ENCODE measurements at places on chromosomes 3 and 15.

DNA sequence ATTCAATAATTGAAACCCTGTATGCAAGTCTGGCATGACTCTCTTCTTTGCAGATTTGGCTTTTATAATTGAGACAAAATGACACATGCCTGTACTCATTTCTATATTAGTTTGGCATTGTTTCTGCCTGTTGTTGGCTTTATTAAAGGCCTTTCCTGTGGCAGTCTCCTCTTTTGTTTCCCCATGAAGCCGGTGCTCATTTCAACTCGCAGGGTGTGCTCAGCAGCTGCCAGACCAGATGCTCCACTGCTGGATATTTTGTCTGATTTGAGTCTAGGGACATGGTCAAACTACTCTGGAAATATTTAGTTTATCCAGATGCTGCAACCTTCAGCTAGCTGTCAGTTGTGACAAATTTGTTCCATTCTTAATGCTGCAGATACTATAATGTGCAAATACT lies 445.3 kb downstream of the NAALADL2 start:
- DNase-seq: no peak

- no peak for DNase-seq
These were observed 16.6 kb downstream of the CCDC33 start for GRCh38 chr15:74252721-74253120.

- DNase-seq: peak; percentile 87
These were observed 304.6 kb downstream of the RPLP1 start for GRCh38 chr15:69757186-69757585.

DNA sequence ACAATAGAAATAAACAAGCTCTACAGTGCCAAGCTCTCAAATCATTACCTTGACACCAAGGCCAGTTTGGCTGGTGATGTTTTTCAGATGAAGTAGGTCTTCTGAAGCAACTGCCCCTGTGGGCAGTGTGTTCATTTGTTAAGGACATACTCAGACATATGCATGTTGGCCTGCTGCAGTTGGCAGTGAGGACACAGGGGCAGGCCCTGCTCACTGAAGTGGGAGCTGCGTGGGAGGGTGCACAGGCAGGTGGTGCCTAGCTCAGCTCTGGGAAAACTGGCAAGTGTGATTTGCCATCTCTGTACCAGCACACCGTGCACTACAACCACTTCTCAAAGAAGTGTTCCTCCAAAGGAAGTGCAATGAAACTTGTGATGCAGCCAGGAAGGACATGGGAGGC lies 28.5 kb upstream of the SNRK start:
- no peak for DNase-seq

- DNase-seq: no peak
These were observed 22.6 kb downstream of the ALPK3 start for GRCh38 chr15:84839714-84840113.

DNA sequence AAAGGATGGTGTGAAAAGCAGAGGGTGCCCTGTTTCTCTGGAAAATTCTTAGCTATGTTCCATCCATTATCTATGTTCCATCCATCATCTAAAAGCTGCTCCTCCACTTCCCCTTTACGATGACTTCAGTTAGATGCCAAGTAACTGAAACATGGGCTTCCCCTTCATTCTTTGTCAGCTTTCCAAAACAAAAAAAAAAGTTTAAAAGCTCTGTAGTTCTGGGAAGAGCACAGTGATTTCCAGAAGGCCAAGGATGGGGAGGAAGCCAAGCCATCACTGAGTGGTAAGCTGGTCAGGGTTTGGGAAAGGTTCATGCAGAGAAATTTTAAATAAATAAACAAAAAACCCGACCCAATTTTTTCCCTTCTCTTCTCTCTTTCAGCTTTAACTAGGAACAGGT lies 111.5 kb downstream of the CFAP44 start:
- DNase-seq: no peak

DNA sequence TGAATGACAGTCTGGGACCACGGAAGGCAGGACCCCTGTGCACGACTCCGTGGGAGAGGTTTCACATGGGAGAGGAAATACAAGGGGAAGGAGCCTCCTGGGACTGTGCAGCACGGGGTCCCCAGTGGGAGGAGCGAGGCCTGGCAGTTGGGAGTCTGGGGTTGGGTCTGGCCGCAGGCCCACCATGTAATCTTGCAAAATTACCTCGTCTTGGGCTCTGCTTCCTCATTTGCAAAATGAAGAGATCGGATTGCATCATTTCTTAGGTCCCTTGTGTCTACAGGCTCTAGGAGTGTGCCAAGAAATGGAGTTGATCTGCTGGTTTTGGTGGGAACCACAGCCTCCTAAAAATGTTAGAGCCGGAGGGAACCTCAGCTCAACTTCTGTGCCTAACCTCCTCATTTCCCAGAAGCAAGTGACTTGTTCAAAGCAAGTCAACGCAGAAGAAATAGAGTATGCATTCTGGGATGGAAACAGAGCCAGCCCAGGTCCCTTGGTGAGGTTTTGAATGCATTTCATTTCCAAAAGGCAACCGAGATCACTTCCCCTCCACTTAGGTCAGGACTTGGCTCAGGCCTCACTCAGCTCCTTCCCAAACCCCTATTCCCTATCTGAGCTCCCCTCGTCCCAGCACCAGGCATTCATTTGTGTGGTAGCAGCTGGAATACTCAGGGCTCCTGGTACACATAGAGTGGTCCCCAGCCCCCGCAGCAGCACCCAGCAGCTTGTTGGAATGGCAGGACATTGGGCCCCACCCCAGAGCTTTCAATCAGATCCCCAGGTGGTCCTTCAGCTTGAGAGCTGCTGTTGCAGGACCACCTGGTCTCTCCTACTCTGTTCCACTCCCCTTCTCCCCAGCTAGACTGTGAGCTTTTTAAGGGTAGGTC lies 267.7 kb downstream of the XXYLT1 start:
- no peak for DNase-seq

GRCh38 chr15:64233299-64233698 lies 70.5 kb upstream of the PPIB start:
- no peak for DNase-seq

DNA sequence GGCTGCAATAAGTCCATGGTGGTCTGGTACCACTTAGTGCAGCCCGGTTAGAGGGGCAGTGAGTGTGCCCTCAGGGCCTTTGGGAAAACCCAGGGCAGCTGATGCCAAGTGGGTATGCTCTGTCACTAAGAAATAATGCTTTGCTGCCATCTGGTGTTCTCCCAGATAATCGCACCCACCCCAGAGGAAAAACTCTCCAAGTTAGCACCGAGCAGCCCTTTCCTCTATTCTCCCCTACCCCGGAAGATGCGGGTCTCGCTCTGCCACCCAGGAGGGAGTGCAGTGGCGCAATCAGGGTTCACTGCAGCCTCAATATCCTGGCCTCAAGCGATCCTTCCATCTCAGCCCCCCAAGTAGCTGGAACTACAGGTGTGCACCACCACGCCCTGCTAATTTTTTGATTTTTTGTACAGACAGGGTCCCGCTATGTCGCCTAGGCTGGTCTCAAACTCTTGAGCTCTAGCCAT lies 21.3 kb upstream of the DAPK2 start:
- peak; percentile 81 for DNase-seq

GRCh38 chr3:24937228-24937627 lies 442.6 kb upstream of the THRB start:
- no peak for DNase-seq

- DNase-seq: no peak
These were observed 23.3 kb downstream of the SCN5A start for GRCh38 chr3:38626171-38626570.

DNA sequence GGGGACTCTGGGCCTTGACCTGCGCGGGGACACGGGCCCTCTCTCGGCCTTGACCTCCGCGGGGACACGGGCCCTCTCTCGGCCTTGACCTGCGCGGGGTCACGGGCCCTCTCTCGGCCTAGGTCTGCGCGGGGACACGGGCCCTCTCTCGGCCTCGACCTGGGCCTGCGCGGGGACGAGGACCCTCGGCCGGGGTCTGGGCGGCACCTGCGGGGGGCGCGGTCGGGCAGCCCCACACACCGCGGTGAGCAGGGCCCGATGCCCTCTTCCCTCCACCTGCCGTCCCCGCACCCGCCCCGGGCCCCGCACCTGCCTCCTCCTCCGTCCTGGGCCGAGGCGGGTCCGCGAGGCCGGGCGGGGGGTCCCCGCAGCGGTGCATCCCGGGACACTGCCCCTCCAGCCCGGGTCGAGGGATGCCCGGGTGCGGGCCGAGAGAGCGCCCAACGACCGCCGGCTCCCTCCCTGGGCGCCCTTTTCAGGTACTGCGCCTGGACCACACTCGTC lies 15.6 kb upstream of the CERS3 start:
- no peak for DNase-seq

GRCh38 chr3:45109771-45110508 lies 36.2 kb downstream of the CDCP1 start:
- peak; percentile 71 for DNase-seq

DNA sequence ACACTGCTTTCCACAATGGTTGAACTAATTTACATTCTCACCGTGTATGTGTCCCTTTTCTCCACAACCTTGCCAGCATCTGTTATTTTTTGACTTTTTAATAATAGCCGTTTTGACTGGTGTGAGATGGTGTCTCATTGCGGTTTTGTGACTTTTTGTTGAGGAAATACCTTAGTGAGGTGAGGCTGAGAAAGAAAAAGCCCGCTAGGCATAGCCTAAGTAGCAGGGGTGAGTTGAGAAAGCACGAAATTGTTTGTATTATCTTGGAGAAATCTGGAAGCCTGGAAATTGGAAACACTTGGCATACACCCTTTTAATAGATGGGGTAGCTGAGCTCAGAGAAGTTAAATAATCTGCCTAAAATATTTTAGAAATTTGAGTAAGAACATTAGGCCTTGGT lies 61.5 kb upstream of the CFAP161 start:
- no peak for DNase-seq

GRCh38 chr15:39539973-39540558 lies 40.8 kb upstream of the THBS1 start:
- no peak for DNase-seq

DNA sequence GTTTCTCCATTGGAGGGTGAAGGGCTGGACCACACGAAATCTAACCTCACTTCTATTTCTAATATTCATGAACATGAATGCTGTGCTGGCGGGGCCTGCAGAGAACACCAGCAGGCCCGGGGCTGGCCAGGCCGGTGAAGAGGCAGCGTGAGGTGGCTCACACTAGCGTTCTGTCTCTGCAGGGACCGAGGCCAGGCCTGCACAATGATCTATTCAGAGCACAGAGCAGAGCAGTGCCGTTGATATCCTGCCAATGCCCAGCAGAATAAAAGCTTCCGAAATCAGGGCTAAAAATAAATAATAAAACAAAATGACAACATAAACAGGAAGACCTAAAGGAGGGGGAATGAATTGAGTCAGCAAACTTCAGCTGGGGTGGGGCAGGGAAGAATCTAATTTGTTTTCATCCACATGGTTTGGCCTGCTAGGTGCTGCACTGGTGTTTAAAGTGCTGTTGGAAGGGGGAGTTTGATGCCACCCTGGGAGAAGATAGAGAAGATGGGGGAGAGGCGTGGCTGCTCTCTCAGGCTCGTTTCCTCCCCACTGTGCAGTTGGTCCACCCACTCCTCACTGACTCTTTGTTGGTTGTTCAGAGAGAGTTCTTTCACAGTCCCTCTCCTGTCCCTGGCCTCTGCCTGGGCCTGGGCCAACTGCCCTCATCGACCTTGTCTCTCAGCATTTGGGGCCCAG lies 837.1 kb downstream of the AGBL1 start:
- no peak for DNase-seq

- no peak for DNase-seq
These were observed 392.1 kb downstream of the TUSC7 start for GRCh38 chr3:117101697-117102096.

DNA sequence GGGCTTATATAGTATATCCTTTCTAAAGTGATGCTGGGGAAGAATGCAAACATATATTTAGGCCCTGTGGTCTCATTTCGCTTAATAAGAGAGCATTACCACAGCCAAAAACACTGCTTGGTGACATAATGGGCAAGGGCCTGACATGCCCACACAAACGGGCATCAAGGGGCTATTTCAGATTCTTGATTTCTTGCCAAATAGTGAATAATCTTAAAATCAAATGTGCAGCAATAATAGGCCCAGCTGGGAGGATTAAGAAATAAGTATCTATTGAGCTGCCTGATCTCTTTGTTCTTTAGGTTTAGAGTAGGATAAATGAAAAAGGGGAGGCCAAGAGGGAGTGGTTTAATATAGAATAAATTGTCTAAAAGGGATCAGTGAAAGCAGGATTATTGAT lies 241.0 kb upstream of the GBE1 start:
- DNase-seq: no peak

DNA sequence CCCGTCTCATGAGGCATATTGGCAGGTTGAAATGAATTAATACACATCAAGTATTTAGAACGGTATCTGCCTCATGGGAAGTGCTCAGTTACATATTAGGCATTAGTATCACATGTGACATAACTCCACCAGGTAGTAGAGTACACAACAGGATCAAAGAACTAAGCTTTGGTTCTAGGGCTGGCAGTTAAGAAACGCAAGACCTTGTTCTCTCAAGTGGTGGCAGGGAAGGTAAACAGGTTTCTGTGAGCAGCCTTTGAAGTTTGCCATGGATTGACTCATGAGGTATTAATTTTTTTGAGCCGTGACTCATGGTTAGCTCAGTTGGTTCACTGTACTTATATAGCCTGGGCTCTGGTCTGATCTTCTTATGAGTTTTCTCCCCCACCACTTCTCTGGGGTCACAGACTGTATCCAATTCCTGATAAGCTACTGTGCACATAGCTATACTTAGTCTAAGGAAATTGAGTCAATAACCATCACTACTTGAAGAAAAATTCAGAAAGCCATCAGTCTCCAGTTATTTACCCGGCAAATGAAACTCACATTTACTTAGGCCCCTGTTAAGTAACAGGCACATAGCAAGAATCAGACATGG lies 155.6 kb upstream of the STT3B start:
- peak; percentile 40 for DNase-seq

- DNase-seq: no peak
These were observed 120.3 kb downstream of the PTPRG start for GRCh38 chr3:61681636-61682035.

GRCh38 chr15:49047456-49047855 lies 1.2 kb upstream of the SECISBP2L start:
- DNase-seq: no peak

DNA sequence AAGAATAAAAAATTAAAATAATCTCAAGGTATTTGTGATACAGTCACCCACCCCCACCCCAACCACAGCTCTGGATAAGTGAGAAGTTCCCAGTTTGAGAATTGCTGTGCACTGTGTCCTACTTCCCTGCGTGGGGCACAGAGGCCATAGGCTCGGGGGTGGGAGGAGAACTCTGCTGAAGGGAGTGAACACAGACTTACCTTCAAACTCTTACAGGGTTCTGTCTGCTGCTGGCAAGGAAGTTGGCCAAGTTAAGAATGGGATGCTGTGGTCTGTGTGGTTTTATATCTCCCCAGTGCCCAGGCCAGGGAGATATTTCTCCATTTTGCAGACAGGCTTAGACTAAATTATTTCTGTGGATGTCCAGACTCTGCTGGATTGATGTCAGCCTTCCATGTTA lies 37.6 kb downstream of the SPTSSB start:
- no peak for DNase-seq

GRCh38 chr15:91133511-91133910 lies 33.5 kb downstream of the SV2B start:
- no peak for DNase-seq

DNA sequence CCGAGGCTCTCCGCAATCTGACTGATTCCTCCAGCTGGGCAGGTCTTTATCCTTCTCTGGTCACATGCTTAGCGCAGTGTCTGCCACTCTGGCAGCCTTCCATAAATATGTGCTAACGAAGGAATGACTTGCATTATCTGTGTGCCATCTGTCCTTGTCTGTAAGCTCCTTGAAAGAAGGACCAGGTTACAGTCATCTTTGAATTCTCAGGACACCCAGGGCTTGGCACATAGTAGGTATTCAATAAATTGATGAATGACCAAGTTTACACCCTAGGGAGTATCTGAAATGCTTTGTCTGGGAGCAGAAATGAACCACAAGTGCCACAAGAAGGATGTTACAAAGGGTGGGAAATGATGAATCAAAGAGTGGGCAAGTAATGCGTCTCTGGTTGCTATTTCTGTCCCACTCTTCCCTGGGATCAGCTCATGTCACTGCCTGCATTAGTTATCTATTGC lies 16.5 kb upstream of the FAM3D start:
- peak; percentile 54 for DNase-seq
